Fibroblast of lung (primary cell): ENCODE measurements at places on chromosomes 16 and 17. TPM values are rescaled to one million over a fixed set of nuclear protein-coding genes. Genes with fewer than 3 reads are reported as not detected.

DNA sequence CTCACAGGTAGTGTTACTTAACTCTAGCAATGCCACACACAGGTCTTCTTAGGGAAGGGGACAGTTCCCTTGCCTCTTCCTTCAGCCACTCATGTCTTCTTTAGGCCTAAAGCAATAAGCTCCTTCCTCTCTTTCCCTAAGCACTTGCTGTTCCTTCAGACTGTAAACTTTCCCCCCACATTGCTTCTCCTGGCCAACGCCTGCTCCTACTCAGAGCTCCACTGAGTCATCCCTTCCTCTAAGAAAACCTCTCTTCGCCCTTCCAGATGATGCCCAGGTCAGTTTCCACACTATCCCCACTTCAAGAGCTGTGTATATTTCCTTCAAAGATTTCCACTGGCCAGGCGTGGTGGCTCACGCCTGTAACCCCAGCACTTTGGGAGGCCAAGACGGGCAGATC lies 12.5 kb upstream of the EPOP start:
- peak; percentile 36 for DNase-seq

DNA sequence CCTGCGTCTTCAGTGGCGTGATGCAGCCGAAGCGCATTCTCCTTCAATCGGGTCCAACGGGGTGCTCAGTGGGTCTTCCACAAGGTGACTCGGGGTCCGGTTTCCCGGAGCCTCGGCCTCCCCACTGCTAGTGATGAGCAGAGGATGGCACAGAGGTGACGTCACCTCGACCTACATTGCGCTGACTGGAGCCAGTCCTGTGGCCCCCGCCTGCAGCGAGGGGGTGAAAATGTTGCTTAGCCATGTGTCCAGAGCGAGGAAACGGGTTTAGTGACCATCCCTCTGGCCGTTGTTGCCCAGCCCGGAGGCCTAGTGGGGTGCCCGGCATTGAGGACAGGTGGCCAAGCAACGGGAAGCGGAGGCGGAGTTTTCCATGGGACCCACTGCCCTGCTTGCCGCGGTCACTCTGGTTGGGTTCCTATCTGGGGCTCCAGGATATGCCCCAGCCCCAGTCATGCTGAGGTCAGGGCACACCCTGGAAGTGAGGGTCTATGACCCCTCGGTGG lies 190.6 kb upstream of the CIBAR2 start:
- DNase-seq, result no peak

DNA sequence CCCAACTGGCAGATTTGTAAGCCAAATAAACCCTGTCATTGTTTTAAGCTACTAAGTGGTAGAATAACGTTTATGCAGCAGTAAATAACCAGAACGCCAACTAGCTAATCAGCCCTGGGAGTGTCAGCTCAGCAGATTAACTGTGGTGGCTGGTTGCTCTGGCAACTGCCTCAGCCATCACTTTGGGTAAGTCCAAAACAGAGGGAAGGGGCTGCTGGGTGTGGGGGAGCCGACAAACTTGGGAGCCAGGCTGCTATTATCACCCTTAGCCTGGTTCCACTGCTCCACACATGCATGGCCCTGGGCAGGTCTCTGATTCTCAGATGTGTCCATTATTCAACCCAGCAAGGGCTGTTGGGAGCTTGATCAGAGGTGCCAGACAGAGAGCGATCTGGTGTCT lies 22.2 kb upstream of the RHOT1 start:
- no peak for DNase-seq

GRCh38 chr16:69931631-69932030 lies 19.5 kb upstream of the CLEC18A start:
- DNase-seq, result no peak

DNA sequence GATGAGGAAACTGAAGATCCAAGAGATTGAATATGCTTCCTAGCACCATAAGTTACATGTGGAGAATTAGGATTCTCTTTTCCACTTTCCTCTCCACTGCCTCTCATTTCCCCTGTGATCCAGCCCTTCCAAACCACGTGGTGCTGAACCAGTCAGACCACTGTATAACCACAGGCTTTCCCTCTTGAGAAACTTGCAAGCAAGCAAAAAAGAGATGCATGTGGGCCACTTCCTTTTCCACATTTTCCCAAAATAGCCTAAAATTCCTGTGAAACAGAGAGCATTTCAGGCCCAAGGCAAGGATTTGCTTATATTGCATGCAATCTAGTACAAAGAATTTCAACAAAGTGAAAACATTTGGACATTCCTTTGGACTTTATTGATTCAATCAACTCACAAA lies 59.3 kb upstream of the KSR1 start:
- peak; percentile 59 for DNase-seq

DNA sequence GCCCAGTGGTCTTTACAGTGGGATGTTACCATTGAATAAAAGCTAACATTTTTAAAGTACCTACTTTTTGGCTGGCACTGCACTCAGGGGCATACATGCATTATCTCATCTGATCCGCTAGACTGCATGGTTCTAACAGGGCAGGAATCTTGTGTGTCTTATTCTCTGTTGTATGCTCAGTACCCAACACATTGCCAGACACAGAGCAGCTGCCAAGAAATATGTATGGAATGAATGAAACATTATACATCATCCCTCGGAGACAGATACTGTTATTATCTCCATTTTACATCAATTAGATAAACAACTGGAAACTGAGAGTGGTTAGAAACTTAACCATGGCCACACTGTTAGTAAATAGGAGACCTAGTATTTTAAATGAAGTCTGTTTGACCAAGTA lies 74.1 kb upstream of the CDH11 start:
- DNase-seq, result peak; percentile 16

GRCh38 chr16:67734731-67735201 lies 15.7 kb upstream of the GFOD2 start:
- no peak for DNase-seq

DNA sequence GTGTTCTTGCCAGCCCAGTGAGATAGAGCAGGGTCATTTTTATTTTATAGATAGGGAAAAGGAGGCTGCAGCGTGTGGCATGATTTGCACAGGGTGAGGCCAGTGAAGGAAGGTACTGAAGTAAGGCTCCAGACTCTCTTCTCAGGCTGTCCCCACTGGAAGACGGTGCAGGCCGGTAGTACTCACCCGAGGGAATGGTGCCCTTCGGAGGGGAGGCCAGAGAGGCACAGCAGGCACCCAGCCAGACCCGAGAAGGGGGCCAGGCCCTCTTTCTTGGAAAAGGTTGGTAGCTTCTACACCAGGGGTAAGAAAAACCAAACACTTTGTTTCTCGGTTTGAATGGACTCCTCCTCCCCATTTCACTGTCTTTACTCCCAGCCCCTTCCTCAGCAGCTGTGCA lies 288 bp downstream of the ANKRD40CL start:
- no peak for DNase-seq

GRCh38 chr16:11553371-11553770 lies 33.3 kb downstream of the LITAF start:
- no peak for DNase-seq

DNA sequence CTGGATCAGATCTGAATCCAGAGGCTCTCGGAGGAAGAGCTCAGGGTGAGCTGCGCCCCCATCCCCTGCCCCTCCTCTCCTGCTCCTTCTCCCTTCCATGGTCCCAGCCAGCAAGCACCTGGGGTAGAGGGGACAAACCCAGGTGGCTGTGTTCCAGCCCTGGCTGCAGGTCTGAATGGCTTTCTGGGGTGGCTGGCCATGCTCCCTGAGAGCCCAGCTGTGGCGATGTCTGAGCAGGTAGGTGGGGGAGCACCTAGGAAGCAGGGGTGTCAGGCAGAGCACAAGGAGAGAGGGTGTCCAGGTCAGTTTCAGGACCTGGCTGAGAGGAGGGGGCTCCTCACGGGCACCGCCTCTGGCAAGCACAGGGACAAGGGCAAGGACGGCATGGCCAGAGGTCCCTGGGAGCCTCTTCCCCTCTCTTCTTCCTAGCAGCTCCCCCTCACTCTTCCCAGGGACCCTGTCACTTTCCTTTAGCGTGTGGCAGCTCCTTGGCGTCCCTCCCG lies 310.0 kb downstream of the SEC14L1 start:
- DNase-seq, result no peak

- no peak for DNase-seq
Observed at GRCh38 chr16:79210607-79211006, 389.9 kb downstream of the MAF start.

DNA sequence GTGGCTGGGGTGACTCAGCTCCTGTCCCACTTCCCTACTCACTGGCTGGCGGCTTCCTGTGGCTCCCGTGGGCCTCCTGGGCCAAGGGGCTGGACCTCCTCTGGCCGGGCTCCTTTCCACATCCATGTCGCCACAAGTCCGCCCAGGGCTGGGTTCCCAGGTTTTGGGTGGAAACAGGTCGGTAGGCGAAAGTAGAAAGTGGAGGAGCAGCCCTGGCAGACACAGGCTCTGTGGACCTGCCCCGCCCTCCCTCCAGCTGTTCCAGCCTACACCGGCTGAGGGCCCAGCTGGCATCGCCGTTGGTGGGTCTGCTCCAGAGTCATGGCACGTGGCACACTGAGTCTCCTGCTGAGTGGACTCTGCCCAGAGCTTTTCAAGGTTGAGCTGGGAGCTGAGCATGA lies 28.7 kb downstream of the GSE1 start:
- DNase-seq, result no peak

- no peak for DNase-seq
Observed at GRCh38 chr17:47295037-47295873, 28.5 kb upstream of the EFCAB13 start.

DNA sequence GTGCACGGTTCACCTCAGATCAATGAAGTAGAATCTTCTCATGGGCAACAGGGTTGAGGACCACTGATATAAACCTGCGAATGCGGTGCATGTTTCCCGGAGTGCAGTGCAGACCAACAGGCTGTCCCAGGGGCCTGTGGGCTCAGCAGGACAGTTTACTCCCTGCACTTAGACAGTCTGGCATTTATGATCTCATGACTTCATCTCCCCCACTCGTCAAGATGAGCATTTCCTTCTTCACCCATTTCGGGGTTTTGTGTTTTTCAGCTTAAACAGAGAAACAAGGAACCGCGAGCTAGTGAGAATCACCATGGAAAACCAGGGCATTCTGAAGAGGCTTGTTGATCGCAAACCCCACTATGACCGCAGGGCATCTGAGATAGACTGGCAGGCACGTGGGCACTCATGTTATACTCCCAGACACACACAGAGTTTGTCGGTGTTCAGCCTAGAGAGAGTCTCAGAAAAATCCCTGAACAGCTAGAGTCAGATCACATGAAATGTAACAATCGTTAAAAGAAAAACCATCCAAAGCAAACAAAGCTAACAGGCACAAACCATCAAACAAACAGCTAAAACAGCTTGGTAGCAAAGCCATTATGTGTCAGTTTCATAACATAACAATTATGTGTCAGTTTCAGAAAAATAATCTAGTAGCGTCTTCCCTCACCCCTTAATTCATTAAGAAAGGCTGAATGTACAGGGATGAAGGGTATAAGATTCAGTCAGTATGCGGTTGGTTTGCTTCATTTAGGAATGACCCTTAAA lies 2.9 kb downstream of the CFAP97D1 start:
- no peak for DNase-seq

DNA sequence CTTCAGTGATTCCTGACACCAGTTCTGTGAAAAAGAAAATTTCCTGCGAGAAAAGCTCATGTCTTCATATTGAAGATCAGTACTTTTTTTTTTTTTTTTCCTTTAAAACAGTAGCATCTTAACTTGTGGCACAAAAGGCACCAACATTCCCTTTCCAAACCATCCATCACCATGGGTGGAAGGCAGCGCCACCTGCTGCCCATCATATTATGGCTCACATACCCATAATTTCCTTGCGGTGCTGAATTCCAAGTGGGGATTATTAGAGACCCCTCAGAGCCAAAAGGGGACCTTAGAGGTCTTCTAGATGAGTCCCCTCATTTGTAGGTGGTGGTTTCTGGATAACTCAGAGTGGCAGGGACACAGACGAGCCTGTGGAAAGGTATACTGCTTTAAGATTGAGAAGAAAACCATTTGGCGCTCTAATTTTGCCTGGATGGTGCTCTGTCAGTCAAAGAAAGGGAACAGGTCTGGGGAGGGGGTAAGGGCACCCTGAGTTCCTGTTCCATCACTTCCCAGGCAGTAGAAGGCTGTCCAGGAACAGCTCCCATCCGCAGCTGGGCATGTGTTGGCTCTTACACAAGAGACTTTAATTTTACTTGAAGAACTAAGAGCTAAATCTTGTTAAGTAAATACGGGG lies 7.9 kb upstream of the SOST start:
- DNase-seq, result peak; percentile 47

DNA sequence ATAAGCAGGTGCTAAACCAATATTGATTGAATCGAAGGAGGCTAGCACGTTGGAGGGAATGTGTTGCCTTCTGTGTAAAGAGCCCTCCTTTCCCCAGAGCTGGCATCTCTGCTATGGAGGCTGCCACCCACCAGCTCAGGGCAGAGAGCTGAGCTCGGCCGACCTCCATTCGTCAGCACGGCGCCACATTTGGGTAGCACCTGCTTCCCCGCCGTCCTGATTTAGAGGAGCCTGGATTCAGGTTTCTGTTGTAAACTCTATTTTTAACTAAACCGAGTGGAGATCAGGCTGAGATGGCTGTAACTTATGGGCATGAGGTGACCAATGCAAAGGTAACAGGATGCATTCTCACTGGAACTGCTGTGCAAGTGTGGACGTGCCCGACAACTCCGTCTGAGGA lies 172.5 kb downstream of the CCDC182 start:
- no peak for DNase-seq

GRCh38 chr16:58324792-58325191 lies 30.0 kb upstream of the PRSS54 start:
- DNase-seq, result no peak

DNA sequence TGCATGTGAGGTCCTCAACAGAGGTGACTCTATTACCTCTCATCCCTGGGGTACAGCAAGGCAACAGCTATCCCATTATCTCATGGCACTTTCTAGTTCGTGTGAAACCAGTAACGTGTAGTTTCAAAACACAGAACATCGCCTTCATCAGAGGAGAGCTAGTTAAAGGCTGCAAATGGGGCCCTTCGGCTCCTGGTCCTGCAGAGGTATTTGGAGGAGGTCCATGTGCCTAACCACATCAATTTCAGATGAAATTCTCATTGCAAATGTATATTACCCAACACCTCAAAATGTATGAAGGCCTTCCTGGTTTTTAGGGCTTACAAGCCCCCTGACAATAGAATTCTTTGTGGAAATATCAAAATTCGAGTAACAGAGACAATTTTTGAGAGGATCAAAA lies 95.7 kb upstream of the PSMD7 start:
- no peak for DNase-seq

Gene BEAN1
- 0.02 and 0.07 TPM in 2 replicates for polyA plus RNA-seq

Gene KRTAP17-1
- not detected in 2 replicates for polyA plus RNA-seq

Gene TP53TG3B
- polyA plus RNA-seq, result not detected in 2 replicates

Gene C1QBP
- polyA plus RNA-seq, result 187 and 365 TPM in 2 replicates

Gene NOTUM
- 0.02 TPM in 2 replicates for polyA plus RNA-seq

Gene KRTAP2-2
- not detected in 2 replicates for polyA plus RNA-seq

Gene PRKCA
- 46.3 and 74.2 TPM in 2 replicates for polyA plus RNA-seq

Gene DBNDD1
- polyA plus RNA-seq, result 2.1 and 7.4 TPM in 2 replicates
